ENCODE measurements at places on chromosomes 4 and X.

GRCh38 chr4:39759569-39759968 is 61.6 kb downstream of the UBE2K start:
- DNase-seq: no peak

- peak; percentile 26 for DNase-seq
Observed at GRCh38 chr4:129218360-129218759, 122.4 kb downstream of the C4orf33 start.

DNA sequence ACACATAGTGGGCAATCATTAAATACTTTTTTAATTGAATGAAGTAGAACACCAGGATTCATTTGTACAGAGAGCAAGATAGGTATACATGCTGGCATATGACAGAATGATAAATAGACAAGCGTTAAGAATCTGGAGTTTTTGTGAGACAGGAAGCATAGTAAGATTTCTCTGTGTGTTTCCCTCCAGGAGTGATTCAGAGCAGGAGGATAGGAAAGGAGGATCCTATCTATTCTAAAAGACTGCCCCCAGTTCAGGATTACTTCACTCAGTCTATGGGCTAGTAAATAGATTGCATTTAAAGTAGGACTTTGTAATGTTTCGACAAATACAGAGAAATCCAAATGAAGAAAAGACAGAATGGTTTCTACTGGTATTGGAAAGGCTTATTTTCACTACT is 423.7 kb downstream of the PDGFC start:
- DNase-seq: no peak

DNA sequence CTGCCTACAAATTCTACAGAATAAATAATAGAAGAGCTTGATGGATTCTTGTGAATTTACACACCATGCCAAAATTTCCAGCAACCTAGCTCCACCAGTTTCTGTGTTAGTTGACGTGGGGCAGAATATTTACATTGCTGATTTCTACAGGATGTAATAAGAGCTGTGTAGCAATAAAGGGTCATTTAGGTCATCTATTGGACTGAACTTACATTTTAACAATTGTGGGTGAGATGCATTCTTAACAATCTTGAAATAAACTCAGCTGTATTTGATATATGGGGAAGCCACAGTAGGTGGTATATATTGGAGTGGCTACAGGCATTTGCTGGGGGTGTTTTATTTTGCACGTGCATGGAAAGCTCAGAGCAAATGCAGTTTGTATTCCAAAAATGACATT is 655.3 kb downstream of the IQCM start:
- DNase-seq: no peak

- DNase-seq: peak; percentile 43
Observed at GRCh38 chrX:13471269-13471668, 98.1 kb upstream of the EGFL6 start.

GRCh38 chrX:42754603-42755002 is 23.4 kb downstream of the PPP1R2C start:
- no peak for DNase-seq

DNA sequence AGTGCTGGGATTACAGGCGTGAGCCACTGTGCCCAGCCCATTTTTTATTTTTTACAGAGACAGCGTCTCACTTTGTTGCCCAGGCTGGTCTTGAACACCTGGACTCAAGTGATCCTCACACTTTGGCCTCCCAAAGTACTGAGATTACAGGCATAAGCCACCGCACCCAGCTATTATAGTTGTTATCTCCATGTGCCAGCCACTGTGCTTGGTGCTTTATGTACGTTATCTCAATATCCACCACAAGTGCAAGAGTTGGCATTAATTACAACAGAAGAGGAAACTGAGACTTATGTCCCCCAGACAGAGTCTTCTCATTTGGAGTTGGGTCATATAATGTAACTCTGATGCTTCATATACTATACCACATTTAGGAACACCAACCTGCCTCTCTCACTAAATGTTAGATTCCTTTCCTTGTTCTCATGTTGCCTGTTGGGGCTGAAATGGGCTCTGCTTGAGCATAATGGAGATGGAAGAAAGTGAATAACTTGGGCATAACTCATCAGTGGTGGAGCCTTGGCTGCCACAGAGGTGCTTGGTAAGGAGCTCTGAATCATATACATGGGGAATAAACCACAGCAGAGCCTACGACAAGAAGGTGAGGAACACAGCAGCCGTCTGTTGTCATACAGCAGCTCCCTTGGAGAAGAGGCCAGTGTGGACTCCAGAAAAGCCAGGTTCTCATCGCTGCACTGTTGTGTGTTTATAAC is 84.3 kb downstream of the SPRY1 start:
- DNase-seq: no peak

DNA sequence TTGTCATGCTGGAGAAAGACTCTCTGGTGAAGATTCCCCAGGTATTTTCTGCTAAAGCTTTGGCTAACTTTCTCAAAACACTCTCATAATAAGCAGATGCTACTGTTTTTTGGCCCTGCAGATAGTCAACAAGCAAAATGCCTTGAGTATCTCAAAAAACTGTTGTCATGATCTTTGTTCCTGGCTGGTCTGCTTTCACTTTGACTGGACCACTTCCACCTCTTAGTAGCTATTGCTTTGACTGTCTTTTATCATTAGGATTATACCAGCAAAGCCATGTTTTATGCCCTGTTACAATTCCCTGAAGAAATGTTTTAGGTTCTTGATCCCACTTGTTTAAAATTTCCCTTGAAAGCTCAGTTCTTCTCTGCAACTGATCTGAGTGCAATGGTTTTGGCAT is 231.5 kb downstream of the SLC7A11 start:
- no peak for DNase-seq

- DNase-seq: peak; percentile 51
Observed at GRCh38 chr4:70838204-70838603, 1.5 kb downstream of the GRSF1 start.

DNA sequence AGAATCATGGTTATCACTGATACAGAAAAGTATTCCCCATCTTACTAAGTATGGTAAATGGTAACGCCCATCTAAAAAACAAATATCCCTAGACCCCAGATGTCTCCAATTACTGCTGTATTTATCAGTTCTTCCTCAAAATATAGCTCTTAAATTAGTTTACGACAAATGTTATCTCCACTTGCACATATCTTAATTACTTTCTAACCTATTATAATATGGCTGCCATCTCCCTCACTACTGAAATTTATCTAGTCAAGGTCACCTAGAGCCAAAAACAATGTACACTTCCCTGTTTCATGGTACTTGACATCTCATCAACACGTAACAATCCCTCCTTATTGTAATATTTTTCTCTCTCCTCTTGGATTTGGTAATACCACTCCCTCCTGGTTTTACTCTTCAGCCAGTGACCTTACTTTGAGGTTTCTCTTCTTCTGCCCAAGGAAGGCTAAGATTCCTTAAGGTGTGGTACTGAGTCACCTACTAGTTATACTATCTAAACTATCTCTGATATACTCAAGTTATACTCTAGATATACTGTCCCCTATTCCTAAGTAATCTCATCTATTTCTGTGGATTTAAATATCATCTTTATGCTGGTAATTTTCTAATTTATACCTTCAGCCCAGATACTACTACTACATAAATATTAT is 8.6 kb downstream of the LCORL start:
- DNase-seq: no peak

GRCh38 chr4:74058048-74058651 is 19.7 kb upstream of the CXCL3 start:
- no peak for DNase-seq

- DNase-seq: no peak
Observed at GRCh38 chr4:170497689-170498088, 407.9 kb upstream of the AADAT start.

GRCh38 chr4:37690976-37691375 is 4.8 kb upstream of the RELL1 start:
- no peak for DNase-seq

DNA sequence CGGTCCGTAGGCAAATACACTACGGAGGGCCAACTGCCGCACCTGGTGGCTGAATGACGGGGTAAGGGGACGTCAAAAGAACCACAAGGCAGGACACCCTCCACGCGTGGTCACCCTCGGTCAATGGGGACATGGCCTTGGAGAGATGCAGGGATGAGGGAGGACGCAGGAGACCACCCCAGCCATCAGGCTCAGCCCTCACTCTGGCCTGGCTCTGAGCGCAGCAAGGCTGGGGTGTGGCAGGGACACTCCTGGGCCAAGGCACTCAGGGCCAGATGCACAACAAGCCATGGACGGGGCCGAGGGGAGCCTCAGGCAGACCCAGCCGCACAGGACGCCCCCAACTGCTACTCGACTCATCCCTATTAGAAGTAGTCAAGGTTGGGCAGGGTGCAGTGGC is 36.5 kb downstream of the GAK start:
- no peak for DNase-seq

DNA sequence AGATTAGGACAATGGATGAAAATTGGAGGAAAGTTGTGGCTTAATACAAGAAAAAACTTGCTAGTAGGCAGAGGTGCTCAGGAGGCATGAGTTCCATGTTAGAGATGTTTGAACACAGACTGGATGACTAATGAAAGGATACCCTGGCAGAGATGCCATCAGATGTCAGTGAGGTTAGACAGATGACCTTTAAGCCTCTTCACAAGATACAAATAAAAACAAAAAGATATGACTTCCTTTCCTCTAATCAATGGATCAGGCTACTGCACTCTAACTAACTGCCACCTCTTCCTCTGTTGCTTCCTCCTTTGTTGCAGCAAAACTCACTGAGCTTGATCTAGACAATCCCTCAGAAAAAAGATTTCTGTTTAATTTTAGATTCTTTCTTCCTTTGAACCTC is 14.7 kb downstream of the STAP1 start:
- DNase-seq: no peak

DNA sequence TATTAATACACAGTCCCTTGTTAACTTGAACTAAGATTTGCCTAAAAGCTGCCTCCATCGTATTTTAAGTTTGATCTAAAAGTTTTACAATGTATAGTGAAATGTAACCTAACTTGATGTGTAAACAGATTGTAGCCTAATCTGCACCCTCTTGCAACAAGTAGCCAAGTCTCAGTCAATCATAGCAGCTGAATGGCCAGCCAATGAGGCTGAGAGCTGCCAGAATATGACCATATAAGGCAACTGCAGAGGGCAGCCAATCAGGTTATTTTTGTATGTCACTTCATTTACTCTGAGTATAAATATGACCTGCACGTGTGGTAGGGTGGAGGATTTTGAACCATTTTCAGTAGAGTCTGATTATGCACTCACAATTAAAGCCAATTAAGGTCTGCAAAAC is 51.2 kb upstream of the SPANXN3 start:
- no peak for DNase-seq

- no peak for DNase-seq
Observed at GRCh38 chr4:139660568-139661043, 5.0 kb upstream of the MGST2 start.

DNA sequence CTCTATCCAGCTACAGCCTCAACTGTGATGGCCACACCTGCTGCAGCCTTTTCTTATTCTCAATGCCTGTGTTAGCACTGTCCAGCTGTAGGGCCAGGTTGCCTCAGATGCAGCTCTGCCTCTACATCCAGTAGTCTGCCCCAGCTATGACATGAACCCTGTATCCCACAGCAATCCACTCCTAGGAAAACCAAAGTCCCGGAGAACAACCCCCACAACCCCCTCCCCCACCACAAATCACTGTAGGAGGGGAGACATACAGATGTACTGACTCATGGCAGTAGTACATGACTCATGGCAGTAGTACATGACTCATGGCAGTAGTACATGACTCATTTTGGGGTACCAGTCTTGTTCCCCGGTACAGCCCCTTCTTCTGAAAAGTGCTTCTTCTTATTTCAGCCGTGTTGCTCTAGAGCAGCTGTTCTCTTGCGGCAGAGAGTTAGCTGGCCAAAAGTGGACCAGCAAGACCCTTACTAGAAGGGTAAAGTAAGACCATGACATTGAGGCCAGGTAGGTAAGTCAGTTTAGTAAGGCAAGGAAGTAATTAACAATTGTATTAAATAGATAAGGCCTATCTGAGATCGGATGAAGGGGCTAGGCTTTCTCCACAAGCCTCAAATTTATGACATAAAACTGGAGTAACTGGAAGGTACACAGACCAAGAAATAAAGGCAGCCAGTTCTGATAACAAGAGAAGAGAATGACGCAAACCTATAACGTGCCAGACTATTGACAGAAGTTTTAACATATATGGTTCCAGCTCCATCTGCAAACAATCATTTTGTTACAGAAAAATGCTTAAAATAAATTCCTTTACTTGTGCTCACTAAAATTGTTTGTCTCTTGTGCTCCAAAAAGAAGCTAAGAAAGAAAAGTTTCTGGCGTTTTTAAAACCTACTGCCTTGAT is 221.4 kb downstream of the TACR3 start:
- DNase-seq: peak; percentile 62

DNA sequence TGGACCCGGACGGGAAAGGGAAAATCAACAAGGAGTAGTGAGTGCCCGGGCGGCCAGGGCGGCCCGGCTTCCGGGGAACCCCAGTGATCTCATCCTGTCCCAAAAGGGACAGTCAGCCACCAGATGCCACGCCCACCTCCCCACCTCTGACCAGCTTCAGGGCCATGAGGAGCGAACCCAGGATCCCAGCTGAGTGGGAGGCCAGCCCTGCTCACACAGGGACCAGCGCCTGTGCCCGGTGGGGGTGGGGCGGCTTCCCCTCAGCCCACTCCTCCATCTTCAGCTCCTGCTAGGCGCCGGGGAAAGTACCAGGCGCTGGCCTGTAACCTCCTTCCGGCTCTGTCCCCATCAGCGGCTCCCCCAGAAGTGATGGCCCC is 6.2 kb downstream of the MYL5 start:
- DNase-seq: no peak

DNA sequence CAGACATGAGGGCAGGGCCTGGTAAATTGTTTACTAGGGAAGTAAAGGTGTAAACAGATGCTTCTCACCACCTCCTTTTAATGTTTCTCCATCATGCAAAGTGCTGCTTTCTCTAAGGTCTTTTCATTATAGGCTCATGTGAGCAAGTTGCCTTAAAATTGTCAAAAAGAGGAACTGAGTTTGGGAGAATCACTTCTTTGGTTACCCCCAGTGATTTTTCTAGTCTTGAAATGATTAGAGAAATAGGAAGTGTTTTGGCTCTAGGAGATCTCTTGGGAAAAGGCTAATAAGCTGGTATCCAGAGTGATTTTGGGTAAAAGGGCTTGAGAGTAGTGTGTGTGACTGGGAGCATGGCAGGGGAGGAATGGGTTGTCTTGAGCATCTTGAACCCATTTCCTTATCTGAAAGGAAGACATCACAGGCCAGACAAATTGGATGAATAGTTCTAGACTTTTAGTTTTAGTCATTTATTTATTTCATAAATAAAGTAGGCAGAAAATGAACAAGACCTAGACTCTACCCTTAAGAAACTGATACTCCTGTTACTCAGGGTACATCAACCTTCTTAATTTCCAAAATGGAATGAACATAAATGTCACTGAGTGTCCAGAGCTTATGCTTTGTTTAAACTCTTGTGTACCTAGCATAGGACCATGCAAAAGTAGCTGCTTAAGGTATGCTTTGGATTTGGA is 14.2 kb downstream of the GRPR start:
- no peak for DNase-seq

- DNase-seq: no peak
Observed at GRCh38 chrX:20378233-20378920, 111.7 kb upstream of the RPS6KA3 start.

GRCh38 chrX:34634349-34634748 is 22.7 kb downstream of the TMEM47 start:
- DNase-seq: no peak

GRCh38 chrX:68511255-68511654 is 12.4 kb downstream of the YIPF6 start:
- DNase-seq: peak; percentile 69

All from eye (tissue), 1 donor.